ENCODE measurements at places on chromosomes 5 and 9.

- no peak for DNase-seq
These were observed 235.1 kb upstream of the TUT7 start for GRCh38 chr9:86589273-86589672.

- peak; percentile 24 for DNase-seq
These were observed 1.5 kb downstream of the SMARCA2 start for GRCh38 chr9:2016408-2017330.

DNA sequence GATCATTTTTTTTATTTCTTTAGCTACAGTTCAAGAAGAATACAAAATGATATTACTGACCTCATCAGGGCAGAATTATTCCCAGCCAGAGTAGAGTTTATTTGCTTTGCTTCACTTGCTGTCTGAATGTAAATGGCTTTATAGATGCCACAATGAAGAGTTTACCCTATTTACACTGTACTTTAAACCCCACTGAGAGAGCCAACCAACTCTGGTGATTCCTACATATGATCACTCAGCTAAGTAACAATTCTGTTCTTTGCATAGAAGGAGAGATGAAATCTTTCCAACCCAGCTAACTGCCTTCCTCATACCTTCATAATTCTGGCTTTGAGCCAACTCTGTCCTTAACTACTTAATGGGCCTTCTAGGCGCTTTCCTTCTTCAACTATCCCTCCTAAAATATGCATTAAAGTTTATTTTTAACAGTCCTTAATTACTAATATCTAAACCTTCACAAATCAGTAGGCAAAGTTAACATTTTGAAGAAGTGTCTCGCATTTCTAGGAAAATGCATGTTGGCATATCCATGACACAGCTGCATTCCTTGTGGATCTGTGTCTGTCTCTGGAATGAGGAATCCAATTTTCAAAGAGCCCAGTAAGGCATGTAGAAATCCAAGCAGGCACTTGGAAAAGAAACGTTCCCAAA lies 284.8 kb upstream of the GRAMD2B start:
- no peak for DNase-seq

GRCh38 chr5:138989720-138990119 lies 114.6 kb upstream of the LRRTM2 start:
- DNase-seq = no peak

- no peak for DNase-seq
These were observed 9.8 kb upstream of the PRLR start for GRCh38 chr5:35239911-35240610.

- no peak for DNase-seq
These were observed 56.6 kb upstream of the LMNB1 start for GRCh38 chr5:126720369-126720768.

GRCh38 chr5:148740966-148741742 lies 85.3 kb upstream of the ADRB2 start:
- no peak for DNase-seq

DNA sequence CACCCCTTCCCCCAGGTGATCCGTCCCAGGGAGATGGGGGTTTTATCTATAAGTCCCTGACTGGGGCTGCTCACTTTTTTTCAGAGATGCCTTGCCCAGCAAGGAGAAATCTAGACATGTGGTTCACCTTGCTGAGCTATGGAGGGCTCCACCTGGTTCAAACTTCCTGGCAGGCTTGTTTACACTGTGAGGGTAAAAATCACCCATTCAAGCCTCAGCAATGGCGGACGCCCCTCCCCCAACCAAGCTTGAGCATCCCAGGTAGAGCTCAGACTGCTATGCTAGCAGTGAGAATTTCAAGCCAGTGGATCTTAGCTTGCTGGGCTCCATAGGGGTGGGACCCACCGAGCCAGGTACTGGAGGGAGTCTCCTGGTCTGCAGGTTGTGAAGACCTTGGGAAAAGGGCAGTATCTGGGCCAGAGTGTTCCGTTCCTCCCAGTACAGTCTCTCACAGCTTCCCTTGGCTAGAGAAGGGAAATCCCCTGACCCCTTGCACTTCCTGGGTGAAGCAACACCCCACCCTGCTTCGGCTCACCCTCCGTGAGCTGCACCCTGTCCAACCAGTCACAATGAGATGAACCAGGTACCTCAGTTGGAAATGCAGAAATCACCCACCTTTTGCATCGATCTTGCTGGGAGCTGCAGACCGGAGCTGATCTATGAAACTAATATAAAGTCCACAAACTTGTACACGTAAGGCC lies 231.7 kb downstream of the CTNND2 start:
- no peak for DNase-seq

GRCh38 chr5:37717613-37718431 lies 122.0 kb downstream of the GDNF start:
- DNase-seq = no peak

DNA sequence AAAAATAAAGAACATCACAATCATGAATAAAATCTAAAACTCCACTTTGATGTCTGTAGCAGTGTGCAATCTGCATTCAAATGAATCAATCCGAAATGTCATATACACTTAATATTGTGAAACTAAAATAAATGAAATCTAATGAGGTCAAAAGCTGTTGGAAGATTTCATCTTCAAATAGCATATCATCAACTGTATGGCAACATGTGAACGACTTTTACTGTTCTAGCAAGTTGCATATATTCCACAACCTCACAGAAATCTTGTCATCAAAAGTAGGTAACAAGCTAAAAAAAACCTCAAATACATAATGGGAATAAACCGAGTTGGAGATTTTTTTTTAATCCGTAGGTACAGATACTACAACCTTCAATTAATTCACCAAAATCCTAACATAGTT lies 1.2 kb downstream of the PTBP3 start:
- no peak for DNase-seq

GRCh38 chr5:201672-202071 lies 10.4 kb downstream of the LRRC14B start:
- no peak for DNase-seq

GRCh38 chr5:122050959-122051358 lies 27.1 kb downstream of the LOX start:
- no peak for DNase-seq

DNA sequence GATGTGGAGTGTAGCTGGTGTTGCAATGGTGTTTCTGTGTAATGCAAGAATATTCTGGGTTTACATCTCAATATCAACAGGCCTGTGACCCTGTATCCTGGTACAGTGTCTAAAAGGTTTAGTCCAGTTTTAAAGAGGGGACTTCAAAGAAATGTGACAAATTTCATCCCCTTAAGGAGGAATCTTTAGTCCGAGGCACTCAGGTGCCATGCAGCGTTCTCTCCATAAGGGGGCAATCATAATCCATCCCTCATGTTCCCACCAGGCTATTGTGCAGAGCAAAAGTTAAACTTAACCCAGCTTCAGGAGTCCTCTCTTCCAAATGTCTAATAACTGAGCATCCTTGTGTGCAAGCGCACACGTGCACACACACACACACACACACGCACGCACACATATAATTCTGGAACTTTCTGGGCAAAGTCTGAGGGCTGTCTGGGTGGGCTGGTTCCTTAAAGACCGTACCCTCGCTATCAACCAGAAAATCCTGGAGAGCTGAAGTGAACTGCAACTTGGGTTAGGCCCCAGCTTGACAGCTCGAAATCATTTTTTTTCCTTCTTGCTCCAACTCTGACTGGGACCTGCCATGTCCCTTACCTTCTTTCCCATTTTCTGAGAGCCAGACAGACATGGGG lies 46.0 kb downstream of the CRB2 start:
- peak; percentile 22 for DNase-seq

GRCh38 chr9:72185561-72185960 lies 36.3 kb downstream of the GDA start:
- DNase-seq = no peak

- no peak for DNase-seq
These were observed 478.3 kb downstream of the DMRT2 start for GRCh38 chr9:1528456-1528855.

- DNase-seq = no peak
These were observed 1104.8 kb upstream of the COX7C start for GRCh38 chr5:85512896-85513295.

DNA sequence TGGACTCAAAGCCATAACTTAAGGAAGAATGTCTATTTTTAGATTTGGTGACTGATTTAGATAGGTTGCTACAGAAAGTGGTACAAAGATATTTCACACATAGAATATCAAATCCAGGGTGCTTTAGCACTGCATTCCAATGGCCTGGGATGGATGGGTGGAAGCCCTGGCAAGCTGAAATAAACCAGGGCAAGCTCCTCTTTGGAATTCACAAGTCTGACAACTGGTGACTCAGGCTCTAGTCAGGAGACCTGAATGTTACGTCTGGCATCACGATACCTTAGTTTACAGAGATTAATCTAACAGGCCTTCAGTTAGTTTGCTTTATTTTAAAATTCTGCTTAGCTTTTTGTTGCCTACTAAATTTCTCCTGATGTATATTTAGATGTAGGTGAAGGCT lies 144.0 kb downstream of the TMC1 start:
- DNase-seq = no peak

DNA sequence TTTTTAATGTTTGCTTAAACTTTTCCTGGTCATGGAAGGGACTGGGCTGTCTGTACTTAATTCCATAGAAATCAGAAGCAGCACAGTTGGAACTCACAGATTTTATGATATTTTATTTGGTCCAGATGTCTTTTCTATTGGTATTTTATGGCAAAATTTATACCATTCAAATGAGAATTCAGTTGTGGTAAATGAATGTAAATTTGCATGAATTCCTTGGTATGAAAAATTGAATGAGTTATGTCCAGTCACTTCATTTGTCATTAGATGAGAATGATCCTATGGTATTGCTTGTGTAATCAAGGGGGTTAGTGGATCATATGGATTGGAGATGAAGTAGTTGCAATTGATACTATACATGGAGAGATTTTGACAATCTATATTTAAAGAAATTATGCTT lies 188.0 kb downstream of the KDM4C start:
- no peak for DNase-seq

GRCh38 chr9:83440641-83441040 lies 97.6 kb downstream of the FRMD3 start:
- no peak for DNase-seq

DNA sequence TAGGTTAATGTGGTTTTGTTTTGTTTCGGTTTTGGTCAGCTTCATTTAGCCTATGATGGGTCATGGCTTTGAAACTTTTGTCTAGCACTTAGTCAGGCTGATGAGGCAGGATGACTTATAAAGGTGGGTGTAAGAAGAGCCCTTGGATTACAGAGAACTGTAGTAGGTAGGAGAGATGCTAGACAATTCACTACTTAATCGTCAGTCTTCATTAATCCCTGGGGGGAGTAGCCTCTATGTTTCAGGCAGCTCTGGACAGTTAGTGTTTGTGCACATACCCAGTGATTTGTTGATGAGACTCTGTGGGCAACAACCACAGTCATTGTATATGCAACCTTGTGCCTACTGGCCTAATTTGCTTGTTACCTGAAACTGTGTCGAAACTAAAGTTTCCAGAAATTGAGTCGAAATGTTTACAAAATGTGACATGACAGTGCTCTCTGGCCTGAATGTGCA lies 113.3 kb downstream of the MTREX start:
- DNase-seq = no peak

DNA sequence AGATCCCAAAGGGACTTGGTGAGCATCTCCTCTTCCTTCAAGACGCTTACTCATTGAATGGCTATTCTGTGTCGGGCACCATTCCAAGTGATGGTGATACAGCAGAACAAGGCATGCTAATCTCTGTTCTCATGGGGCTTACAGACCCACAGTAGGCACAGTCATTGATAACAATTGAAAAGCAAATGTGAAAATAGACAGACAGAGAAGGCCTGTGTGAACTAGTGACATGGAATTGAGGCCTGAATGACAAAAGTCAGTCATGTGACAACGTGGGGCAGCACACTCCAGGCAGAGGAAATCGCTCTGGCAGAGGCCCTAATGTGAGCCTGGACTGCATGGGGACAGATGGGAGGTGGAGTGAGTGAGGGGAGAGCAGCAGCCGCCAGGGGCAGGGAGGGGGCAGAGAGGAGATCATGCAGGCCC lies 70.7 kb upstream of the CPLX2 start:
- no peak for DNase-seq

- no peak for DNase-seq
These were observed 8.3 kb upstream of the XPA start for GRCh38 chr9:97705354-97705950.

- DNase-seq = no peak
These were observed 93.3 kb upstream of the SLC44A1 start for GRCh38 chr9:105150991-105151685.

GRCh38 chr9:124137009-124137943 lies 120.5 kb upstream of the NEK6 start:
- DNase-seq = no peak

DNA sequence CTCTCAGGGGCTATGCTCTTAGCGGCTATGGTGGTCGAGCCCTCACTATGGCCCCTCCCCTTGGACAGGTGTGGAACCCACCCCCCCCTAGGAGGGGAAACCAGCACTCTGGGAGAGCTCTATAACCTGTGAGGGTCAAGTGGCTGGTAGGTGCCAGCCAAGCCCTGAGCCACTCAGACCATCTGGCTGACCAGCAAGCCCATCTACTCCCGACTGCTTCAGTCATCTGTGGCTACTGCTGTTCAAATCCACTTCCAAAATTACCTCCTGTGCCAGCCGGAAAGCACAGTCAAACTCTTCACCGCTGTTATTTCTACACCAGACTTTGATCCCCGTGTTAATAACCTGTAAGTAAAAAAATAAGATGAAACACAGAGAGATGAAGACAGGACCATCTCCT lies 28.5 kb downstream of the NSUN2 start:
- DNase-seq = no peak

- DNase-seq = no peak
These were observed 11.9 kb downstream of the MEGF10 start for GRCh38 chr5:127302509-127302908.

GRCh38 chr5:65762234-65762633 lies 40.2 kb downstream of the NLN start:
- DNase-seq = no peak

DNA sequence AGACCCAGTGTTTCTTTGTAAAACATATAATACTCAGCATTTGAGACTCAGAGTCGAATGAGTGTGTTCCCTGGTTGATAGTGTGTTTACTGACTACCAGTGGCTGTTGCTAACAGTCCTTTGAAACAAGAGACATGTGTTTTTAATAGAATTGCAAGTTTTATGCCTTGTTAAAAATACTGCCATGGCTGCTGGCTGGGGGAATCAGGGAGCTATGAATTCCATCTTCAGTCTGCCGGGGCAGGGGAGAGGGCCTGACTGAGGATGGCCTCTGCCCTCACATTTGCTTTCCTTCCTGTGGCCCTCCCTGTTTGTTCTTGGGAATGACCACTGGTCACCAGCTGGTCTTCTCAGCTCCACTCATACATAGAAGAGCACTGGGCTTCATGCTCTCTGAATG lies 63.8 kb downstream of the PDZD2 start:
- no peak for DNase-seq

DNA sequence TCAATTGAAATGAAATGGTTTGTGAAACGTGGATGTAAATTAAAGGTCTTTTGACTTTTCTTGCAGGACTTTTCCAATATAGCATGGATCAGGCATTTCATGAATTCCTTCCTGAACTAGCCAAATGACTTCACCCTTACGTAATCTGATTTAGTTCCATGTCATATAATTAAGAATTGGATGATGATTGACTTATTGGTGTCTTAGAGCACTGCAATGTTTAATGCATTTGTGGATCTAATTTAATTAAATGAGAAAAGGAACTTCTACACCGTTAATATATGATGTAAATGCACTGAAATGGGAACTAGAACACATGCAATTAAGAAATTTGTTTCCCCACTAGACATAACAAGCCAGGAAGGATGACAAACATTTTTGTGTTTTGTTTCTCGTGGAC lies 228.8 kb downstream of the FBXL7 start:
- DNase-seq = no peak

Data from substantia nigra (tissue), 51 donors.